Retina (tissue), 1 donor: ENCODE measurements at places on chromosomes 12 and 14.

GRCh38 chr14:87113286-87113685 is 879.7 kb downstream of the GALC start:
- no peak for DNase-seq

DNA sequence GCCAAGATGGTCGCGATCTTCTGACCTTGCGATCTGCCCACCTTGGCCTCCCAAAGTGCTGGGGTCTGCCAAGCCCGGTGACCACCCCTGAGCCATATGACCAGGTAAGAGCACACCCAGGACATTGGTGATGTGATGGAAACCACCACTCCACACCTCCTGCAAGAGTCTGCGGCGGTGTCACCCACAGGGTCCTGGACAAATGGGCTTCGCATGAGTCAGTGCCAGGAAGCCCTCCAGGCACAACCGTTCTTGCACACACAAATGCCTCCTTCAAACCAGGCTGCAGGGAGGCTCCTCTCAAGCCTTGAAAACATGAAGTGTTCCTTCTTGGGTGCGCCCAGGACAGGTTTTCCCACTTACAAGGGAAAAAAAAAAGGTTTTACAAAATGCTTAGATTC is 16.6 kb downstream of the PITPNM2 start:
- DNase-seq, result no peak

- peak; percentile 63 for DNase-seq
Measured at GRCh38 chr12:124399622-124400021, 104.7 kb downstream of the RFLNA start.

DNA sequence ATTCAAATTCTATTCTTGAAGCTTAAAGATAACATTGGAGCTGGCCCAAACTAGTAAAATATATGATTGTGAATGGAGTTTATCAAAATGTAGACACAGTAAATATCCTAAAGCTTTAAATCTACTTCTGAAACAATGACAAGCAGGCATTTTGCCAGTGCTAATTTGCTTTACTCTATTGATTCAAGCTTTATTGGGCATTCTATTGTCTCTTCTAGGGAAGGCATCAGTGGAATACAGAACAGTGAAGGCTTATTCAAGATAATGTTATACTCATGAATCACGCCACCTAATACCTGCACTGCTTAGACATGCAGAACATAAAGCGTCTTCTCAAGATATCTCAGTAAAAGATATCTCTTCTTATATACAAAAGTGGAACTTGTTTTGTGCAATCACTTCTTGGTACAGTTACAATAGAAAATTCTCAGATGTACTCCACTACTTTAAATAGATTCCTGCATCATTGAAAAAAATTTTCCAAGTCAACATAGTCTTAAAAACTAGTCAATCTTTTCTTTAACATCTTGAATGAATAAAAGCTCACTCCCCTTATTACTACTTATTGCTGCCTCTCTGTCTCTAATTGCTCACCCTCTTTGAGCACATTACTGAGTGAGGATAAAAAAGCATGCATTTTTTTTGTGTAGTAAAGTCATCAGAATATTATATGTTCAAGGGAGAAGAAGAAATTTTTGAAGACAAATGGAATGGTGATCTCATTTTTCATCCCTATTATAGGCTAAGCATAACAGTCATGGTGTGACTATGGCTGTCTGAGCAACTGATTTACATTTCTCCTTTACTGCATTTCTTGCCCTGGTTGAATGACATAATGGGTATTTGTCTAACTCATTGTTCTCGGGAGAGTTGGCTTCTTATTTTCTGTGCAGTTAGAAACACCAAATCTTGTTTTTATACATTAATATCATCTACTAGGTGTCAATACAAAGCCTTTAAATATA is 98.0 kb upstream of the E2F7 start:
- no peak for DNase-seq

- no peak for DNase-seq
Measured at GRCh38 chr14:66508547-66508845, 549 bp downstream of the GPHN start.

DNA sequence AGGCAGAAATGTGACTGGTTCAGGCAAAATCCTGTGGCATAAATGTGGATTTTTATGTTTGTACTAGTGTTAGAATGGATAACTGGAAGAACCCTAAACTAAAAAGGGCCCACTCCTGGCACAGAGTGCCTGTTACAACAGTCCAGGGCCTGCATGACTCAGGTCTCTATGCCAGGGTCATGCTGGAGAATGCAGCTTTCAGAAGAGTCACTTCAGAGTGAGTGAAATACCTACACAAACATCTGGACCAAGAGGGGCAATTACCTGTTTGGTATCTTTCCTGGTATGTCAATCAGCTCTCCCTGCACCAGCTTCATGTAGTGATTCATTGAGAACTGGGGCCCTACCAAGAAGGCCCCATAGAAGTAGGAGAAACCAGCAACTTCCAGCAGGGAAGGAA is 10.0 kb downstream of the EMG1 start:
- DNase-seq, result no peak

DNA sequence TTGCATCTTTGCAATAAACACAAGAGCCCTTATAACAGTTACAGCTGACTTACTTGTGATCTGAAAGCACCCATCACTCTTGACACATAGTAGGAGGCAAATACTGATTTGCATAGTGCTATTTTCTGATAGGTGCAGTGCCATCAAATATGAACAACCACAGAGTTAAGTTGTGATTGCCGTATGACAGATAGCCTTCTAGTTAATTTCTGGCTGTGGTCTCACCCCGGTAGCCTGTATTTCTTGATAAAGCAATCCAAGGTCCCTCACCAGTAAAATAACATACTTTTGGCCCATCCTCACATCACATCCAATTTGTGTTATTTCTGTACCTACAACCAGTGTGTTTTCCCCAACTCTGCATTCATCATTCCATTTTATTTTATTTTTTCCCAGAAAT is 23.3 kb upstream of the STYK1 start:
- no peak for DNase-seq

DNA sequence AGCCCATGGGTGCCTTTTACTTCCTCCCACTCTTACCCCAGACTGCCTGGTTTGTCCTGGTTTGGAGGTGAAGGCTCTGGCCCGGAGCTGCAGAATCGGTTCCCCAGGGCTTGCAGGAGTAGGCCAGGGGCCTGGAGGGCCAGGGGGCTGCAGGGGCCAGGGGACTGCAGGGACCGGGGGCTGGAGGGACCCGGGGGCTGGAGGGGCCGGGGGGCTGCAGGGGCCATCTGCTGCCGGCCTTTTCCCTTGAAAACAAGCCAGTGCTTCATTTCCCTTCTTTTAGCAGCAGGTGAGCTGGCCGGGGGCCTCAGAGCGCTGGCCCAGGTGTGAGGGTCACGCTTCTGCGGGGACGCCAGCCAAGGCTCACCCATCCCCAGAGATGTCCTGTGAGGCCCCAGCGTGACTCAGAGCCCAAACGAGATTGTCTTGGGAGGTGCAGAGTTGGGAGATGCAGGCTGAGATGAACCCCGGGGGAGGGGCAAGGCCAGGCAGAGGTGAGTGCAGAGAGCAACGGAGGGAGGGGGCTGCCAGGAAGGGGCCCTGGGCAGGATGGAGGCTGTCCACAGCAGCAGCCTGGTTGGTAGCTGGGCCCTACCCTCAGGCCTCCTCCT is 154.9 kb downstream of the KIF26A start:
- no peak for DNase-seq

DNA sequence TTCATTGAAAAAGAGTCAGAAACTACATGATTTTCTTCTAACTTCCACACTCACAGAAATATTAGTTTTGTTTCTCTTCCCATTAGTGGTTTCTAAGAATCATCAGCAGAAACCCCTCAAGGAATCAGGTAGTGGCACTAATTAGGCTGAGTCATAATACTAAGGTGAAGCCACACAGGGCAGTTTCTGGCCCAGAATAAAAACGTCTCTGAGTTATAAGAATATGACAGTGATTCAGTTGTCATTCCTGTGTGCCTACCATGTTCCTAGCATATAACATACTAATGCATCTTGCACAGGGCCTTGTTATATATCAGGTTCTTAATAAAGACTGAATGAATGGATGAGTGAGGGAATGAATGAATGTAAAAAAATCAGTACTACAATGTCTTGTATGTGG is 206.0 kb upstream of the PLEKHG7 start:
- DNase-seq, result no peak

- DNase-seq, result no peak
Measured at GRCh38 chr14:101552786-101553231, 8.5 kb upstream of the DIO3 start.

GRCh38 chr12:12217018-12217359 is 49.9 kb downstream of the LRP6 start:
- DNase-seq, result no peak

- DNase-seq, result no peak
Measured at GRCh38 chr12:103504606-103505005, 8.8 kb upstream of the C12orf42 start.

- DNase-seq, result no peak
Measured at GRCh38 chr12:109567967-109568366, 5.3 kb downstream of the MMAB start.

DNA sequence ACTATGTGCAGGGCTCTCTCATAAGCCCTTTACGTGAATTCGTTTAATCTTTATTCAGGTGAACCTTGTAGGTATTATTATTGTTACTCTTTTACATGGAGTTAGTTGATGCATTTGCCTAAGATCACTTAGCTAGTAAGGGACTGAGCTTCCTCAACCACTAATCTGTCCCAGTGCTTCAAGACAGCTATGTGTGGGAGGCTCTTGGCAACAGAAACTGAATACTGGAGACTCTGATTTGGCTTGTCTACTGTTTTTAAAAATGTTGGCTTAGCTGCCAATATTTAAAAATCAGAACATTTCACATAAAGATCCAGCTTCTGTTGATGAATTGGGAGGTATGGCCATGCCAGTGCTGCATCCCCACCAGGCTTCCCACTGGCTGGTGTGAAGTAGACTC is 6.8 kb downstream of the KNTC1 start:
- DNase-seq, result no peak

DNA sequence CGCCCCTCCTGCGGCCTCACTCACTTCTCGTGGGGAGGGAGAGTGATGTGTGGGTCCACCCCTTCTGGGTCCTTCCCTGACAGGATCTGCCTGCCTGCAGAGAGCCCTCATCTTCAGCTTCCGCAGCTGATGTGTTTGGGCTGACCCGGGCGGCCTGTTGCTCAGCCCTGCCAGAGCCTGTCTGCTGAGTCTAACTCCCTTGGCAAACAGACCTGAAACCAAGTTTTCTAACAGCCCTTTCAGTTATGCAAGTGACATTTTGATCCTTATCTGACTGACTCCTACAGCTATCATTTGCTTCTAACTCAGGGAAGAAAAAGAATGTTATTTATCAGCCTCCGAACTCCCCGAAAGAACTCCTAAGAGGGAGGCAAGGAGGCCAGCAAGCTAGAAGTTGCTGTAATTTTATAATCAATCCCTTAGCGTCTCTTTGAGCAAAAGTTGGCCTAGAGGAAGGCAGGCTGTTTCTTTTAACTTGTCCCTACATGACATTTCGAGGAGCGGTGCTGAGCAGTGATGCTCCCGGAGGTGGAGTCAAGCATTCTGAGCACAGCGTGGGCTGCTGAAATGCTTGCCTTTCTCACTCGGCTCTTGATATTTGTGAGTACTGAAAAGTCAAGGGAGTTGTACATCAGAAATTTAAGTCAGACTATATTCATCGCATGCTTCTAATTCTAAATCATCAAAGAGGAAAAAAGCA is 31.5 kb upstream of the CACNA2D4 start:
- no peak for DNase-seq

DNA sequence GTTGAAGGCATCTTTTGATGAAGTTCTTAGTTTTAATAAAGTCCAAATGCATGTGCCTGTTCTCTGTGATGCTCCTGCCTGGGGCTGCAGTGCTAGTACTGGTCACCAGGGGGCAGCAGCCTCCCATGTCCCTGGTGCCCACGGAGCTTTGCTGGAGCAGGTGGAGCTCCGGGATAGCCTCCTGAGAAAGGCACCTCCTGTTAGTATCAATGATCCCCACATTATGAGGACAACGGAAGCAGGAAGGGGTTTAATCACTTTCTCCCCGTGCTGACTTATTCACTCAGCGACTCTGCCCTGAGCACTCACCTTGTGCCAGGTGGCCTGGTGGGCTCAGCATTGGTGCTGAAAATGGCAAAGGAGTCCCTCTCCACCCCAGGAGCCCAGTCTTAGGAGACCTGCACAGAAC is 123.0 kb upstream of the PZP start:
- peak; percentile 76 for DNase-seq

GRCh38 chr12:9134981-9135628 is 19.4 kb upstream of the A2M start:
- no peak for DNase-seq

- DNase-seq, result no peak
Measured at GRCh38 chr12:54364413-54364812, at the start of gene GPR84. Gene GPR84 (minus strand): TSS chr12:54364486. CDS start chr12:54363851, 635 bp downstream.

- no peak for DNase-seq
Measured at GRCh38 chr12:75854681-75855309, 176.8 kb downstream of the PHLDA1 start.

- no peak for DNase-seq
Measured at GRCh38 chr12:123726962-123727361, 14.8 kb downstream of the ATP6V0A2 start.

DNA sequence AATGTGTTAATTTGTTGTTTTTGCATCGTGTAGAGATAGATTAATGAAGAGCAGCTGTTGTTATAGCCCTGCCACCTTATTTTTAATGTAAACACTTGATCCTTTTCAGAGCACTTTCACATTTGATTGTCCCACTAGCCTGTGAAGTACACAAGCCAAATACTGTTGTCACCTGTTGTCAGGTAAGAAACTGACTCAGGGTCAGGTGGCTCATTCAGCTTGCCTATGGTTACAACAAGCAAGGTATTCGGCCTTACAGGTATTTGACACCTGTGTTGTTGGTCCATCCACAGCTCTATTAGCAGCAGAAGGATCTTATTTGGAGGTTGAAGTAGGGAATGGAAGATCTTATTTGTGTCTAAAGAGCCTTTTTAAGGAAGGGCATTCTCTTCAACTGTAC is 108.9 kb downstream of the GPR135 start:
- DNase-seq, result no peak

GRCh38 chr12:114895827-114896226 is 211.9 kb upstream of the TBX3 start:
- DNase-seq, result no peak

- DNase-seq, result no peak
Measured at GRCh38 chr12:47400266-47400665, 305.6 kb downstream of the RPAP3 start.

DNA sequence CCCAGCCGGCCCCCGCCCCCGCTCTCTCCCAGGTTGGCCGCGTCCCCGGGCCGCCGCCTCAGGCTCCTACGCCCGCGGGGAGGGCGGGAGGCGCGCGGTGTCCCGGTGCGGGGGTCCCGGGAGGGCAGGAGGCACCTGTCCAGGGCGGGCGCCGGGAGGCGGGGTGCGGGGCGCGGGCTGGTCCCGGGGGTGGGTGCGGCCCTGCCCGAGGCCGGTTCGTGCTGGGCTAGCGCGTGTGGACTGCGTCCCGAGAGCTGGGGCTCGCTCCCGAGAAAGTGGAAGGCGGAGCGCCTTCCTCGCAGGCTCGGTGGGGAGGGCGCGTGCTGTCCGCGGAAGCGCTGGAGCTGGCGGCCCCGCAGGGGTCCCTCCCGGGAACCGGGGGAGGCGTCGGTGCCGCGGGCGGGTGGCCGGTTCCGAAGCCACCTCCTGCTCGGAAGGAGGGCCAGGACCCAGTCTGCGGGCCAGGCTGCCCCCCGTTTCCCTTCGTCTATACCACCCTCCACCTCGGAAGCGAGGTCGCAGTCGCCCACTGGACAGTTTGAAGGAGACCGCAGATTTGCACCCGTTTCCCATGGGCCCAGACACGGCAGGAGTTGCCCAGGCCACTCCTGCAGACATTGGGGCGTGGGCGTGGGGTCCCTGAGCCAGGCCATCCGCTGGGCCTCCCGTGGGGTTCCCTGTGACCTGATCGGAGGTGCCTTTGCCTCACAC is 636 bp downstream of the ZFYVE21 start:
- DNase-seq, result peak; percentile 59

- peak; percentile 80 for DNase-seq
Measured at GRCh38 chr12:8145754-8146441, 10.9 kb upstream of the ZNF705A start.
